Aorta (tissue), 5 donors: ENCODE measurements at places on chromosomes 2 and 18. TPM values are rescaled to one million over a fixed set of nuclear protein-coding genes. Genes with fewer than 3 reads are reported as not detected.

The NUP35 gene
- 7.1 TPM for polyA plus RNA-seq

The CUL3 gene
- 53.3 TPM for polyA plus RNA-seq

The TTC31 gene
- 18.4 TPM for polyA plus RNA-seq

The RTP5 gene
- not detected for polyA plus RNA-seq

The KCNIP3 gene
- polyA plus RNA-seq, result 2.9 TPM

The EHD3 gene
- polyA plus RNA-seq, result 16.4 TPM
